Posterior cingulate gyrus (tissue), 11 donors: ENCODE measurements at places on chromosomes 1 and 21.
A peak's percentile ranks its signal among the peaks of the same experiment; 100 is the strongest.

DNA sequence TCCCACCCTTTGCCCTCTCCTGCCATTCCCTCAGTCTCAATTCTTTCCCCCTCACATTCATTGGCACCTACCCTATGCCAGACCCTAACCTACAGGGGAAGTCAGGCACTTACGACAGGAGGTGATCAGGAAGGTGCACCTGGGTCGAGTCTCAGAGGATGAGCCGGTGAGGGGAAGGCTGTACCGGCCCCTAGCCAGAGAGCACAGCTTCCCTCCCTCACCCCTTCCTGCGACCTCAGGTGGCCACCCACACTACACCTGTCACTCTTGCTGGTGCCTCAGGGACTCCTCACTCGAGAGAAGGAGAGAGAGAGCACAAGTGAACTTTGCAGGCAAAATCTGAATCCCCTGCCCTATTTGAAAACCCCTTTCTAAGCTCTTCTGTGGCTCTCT is 1.7 kb upstream of the MYOM3 start:
- no peak for DNase-seq

DNA sequence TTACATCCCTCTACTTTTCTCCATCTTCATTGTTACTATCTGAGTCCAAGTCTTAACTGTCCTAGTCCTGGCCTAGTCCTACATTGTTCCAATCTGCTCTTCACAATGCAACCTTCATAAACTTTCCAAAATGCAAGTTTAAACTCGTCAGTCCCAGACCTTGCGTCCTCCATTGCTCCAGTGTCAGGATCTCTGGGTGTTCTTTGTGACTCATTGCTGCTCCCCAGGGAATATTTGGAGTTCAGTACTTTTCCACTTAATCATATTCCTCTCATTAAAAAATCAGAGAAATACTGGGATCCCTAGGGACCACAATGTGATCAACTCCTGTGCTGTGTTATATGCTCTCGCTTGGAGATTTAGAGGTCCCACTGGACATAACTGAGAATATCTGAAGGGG is 18.0 kb upstream of the KPRP start:
- DNase-seq = no peak

- peak; percentile 15 for DNase-seq
Measured at GRCh38 chr1:169892927-169893644, 610 bp downstream of the SCYL3 start.

- no peak for DNase-seq
Measured at GRCh38 chr1:45607404-45608074, 16.3 kb downstream of the CCDC17 start.
